ENCODE measurements at places on chromosomes 16 and 17.
A peak's percentile ranks its signal among the peaks of the same experiment; 100 is the strongest.

DNA sequence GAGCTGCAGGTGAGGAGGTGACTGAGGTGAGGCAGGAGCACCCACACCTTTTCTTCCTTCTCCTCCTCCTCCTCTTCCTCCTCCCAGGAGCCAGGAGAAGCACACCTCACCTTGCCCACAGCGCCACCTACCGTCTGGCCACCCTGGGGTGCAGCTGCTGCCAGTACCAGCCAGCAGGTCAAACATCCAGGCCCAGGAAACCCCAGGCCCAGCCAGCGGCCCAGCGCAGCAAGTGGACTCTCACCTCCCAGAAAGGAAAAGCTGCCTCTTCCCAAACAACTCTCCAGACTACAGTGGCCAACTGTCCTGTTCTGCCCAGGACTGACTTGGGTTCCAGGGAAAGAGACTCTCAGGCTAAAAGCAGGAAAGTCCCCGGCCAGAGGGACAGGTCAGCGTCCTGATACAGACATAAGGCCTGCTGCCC is 22.7 kb downstream of the PEMT start:
- DNase-seq: peak; percentile 50

GRCh38 chr16:84825896-84826557 is 6.2 kb downstream of the CRISPLD2 start:
- DNase-seq: no peak

GRCh38 chr17:5598457-5598856 is 14.1 kb upstream of the NLRP1 start:
- no peak for DNase-seq

- no peak for DNase-seq
These were observed 18.1 kb downstream of the TRPV2 start for GRCh38 chr17:16433514-16433913.

DNA sequence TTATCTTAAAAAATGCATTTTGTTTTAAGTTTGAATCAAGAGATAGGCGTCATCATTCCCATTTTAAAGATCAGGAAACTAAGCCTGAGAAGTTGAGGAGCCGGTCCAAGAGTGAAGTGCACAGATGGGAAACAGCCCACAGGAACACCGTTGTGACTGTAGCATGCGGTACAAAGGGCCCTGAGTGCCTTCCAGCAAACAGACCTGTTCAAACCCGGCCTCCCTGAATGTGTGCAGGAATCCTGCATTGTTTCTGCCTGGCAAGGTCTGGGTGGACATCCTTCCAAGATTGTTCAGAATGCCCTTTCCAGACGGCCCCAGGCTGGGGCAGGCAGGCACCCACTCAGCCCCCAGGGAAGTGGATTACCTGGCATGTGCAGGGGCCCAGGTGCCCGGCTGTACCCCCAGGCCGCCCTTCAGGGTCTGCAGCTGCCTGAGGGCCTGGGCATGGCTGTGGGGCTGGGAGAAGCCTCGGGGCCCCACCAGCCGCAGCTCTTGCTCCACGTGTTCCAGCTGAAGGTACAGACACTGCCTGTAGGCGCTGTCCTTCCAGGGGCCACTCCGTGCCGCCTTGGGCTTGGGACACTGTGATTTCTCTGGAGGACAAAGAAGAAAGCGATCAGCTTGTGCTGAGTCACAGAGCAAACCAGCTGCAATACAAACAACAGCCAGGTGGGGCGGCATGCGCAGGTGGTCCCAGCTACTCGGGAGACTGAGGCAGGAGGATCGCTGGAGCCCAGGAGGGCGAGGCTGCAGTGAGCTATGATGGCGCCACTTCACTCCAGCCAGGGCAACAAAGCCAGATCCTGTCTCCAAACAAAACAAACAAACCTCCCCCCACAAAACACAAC is 45.0 kb upstream of the GCSH start:
- DNase-seq: no peak

DNA sequence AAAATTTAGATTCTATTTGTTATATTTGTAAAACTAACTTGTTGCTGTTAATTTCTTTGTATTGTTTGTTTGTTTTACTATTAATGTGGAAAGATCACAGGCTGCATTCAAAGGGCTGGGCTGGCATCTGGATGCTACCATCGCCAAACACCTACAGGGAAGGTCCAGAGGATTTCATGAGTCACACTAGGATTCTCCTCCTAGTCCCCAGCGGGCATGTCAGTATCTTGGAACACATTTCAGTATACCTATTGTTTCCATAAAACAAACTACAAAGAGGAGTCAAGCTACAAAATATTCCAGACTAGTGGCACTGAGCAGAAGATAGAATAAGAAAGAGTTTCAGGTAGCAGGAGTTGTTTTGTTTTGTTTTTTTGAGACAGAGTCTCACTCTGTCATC is 55.3 kb downstream of the NOG start:
- DNase-seq: no peak

DNA sequence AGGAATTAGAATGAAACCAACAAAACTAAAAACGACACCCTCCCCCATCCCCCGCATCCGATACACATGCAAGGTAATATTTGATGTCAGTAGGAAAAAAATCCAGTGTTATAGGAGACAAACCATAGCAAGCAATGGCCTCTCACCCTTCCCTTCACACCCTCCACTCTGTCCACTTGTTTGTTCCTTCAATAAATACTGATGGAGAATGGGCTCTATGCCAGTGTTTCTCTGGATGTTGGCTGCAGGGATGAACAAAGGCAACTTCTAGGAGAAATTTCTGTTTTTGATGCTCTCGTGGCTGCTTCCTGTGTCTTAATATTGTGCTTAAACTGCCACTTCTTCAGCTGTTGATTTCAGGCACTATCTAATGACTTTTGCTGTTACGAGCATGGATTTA is 98.8 kb downstream of the WWOX start:
- DNase-seq: no peak

DNA sequence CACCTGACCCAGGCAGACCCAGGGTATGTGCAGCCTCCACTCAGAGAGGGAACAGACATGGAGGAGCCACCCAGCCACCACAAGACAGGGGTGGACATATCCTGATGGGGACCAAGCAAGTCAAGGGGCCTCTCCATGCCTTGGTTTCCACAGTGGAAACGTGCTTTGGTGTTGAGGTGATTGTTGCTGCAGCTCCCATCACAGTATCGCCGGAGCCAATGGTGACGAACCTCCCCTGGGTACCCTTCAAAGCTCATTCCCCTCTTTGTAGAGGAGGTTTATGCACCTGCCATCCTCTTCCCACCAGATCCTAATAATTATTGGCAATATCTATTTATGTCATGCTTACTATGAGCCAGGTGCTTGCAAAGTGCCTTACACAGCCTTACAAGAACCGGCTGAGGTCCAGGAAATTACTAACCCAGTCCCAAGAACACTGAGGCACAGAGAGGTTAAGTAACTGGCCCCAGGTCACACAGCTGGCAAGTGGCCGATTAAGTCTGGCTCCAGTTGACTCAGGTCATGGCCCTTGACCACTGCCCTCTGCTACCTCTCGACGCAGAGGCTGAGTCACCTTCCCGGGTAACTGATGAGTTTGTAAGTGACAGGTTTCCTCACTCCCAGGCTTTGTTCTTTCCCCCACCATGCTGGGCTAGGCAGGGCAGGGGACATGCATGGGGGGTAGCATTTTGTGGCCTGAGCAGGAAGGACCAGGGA is 20.6 kb downstream of the SLC12A3 start:
- no peak for DNase-seq

DNA sequence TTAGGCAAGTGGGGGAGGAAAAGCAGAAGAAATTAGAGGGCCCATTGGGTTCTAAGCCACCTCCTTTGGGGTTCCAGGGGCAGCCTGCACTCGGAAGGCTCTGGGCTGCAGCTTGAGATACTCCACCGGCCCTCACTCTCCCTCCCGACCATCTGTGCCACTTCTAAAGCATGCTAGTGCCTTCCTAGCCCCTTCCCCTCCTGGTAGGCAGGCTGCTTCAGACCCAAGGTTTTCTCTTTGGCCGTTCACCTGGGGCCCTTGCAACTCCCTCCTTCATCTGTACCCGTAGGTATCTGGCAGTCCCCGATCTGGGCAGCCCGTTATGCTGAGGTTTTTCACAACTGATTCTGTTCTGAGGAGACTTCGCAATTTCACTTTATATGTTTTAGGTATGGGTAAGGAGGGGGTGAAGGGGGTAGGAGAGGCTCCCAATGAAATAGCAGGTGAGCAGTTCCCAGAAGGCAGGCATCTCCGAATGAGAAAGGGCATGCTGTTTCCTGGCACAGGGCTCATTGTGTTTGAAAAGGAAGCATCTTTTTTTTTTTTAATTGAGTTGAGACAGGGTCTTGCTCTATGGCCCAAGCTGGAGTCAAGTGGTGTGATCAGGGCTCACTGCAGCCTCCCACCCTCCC is 98.7 kb downstream of the RAB11FIP4 start:
- DNase-seq: no peak

- DNase-seq: no peak
These were observed 57.0 kb downstream of the FOXL1 start for GRCh38 chr16:86635176-86635876.

GRCh38 chr17:14866266-14866665 is 398.9 kb downstream of the PMP22 start:
- DNase-seq: no peak

- DNase-seq: no peak
These were observed 83.2 kb upstream of the CLEC18A start for GRCh38 chr16:69867784-69868560.

GRCh38 chr17:1073241-1073962 is 76.5 kb downstream of the TIMM22 start:
- DNase-seq: no peak

DNA sequence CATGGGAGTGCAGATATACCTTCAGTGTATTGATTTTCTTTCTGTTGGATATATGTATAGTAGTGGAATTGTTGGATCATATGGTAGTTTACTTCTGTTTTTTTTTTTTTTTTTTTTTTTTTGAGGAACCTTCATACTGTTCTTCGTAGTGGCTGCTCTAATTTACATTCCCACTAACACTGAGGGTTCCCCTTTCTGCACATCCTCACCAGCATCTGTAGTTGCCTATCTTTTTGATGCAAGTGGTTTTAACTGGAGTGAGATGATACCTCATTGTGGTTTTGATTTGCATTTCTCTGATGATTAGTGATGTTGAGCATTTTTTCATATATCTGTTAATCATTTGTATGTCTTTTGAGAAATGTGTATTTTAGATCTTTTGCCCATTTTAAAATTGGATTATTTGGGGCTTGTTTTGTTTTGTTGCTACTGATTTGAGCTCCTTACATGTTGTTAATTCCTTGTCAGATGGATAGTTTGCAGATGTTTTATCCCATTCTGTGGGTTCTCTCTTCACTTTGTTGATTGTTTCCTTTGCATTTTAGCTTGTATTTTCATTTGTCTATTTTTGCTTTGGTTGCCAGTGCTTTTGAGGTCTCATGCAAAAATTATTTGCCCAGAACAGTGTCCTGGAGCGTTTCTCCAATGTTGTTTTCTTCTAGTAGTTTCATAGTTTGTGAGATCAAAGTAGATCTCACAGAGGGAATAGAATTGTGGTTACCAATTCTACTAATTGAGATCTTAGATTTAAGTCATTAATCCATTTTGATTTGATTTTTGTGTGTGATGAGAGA is 25.0 kb upstream of the BCAS3 start:
- no peak for DNase-seq

DNA sequence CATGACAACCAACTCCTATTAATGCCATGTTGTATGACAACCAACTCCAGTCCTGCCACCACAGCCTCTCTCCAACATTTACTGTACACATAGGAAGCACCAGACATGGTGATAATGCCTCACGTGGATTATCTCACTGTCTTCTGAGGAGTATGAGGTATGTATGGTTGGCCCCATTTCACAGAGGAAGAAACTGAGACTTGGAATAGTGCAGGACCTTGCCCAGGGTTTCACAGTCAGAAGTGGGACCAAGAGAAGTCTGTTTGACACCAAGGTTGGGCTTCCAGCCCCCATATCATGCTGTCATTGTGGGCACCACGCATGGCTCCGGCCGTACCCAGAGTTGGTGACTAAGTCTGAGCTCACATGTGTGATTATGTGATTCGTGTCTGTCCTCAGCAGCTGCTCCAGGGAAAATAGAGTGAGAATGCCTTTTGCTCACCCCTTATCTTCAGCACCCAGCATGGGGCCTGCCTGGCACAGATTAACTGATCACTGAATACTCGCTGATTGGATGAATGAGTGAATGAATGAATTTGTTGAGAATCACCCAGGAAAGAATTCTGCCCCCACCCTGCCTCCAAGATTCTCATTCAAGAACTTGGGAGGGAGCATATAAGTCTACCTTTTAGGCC is 204.1 kb upstream of the NLRP1 start:
- no peak for DNase-seq

- DNase-seq: no peak
These were observed 24.3 kb downstream of the ITGB3 start for GRCh38 chr17:47277921-47278320.

DNA sequence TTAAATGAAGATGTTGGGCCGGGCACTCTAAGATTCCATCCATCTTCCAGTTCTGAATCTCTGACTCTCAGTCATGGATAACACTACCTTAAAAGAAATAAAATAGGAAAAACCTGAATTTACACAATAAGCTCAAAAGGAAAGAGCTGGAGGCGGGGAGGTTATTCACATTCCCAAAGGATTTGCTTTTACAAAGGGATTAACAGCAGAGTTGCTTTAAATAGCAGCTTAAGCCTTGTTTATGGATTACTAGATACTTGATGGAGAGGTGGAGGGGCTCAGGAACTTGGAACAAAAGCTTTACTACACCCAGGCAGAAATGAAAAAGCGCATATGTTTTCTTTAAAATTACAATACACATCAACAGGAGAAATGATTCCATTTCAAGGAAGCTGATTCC is 84.5 kb downstream of the XYLT1 start:
- DNase-seq: no peak

GRCh38 chr16:88694221-88695087 is 8.1 kb upstream of the SNAI3 start:
- DNase-seq: no peak

DNA sequence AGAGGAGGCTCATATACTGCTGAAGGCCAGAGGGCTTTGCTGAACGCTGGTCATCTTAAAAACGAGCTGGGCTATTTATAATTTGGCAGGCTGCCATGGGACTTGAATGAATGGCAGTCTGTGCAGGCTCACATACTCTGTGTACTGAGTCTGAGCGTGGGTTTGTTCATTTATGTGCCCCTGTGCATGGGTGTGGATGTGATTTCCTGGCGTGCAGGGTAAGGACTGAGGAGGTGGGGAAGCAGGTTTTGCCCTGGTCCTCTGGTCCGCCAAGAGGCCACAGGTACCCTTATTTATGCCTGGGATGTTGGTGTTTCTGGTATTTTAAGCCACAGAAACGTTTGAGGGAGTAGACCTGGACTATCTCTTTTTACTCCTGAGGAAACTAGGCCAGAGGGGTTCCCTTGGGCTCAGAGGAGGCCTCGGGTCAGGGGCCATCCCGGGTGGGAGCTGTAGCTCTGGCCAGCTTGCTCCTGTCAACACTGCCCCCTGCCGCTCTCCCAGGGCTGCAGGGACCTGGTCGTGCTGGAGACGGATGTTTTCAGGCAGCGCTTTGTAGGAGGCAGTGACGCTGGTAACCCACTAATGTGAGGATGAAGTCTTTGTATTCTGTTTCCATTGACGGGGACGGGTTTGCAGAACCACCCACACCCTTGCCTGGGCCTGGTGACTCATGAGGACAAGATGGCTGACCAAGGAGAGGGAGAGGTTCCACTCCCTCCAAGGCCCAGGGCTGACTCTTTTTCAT is 184.4 kb downstream of the MSI2 start:
- peak; percentile 88 for DNase-seq

GRCh38 chr17:539066-539465 is 175.6 kb downstream of the VPS53 start:
- DNase-seq: no peak

GRCh38 chr16:84120023-84120422 is 3.3 kb upstream of the MBTPS1 start:
- no peak for DNase-seq
